ENCODE measurements at places on chromosomes 2 and 18.
A peak's percentile ranks its signal among the peaks of the same experiment; 100 is the strongest.

DNA sequence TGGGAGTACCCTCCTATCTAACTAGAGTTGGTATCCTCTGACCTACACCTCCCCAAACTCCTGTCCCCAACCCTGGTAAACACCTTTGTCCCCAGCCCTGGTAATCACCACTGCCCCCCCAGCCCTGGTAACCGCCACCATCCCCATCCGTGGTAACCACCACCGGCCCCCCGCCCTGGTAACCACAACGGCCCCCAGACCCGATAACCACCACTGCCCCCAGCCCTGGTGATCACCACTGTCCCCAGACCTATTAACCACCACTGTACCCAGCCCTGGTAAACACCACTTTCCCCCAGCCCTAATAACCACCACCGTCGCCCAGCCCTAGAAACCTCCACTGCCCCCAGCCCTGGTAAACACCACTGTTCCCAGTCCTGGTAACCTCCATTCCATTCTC, 820.2 kb upstream of the SALL3 start:
- DNase-seq = no peak
- no peaks in the 10 kb centered on the region for H3K36me3 ChIP-seq
- no peaks in the 10 kb centered on the region for H3K4me1 ChIP-seq
- no peak overlapping the region for H3K27ac ChIP-seq
- H3K4me3 ChIP-seq = no peak overlapping the region

DNA sequence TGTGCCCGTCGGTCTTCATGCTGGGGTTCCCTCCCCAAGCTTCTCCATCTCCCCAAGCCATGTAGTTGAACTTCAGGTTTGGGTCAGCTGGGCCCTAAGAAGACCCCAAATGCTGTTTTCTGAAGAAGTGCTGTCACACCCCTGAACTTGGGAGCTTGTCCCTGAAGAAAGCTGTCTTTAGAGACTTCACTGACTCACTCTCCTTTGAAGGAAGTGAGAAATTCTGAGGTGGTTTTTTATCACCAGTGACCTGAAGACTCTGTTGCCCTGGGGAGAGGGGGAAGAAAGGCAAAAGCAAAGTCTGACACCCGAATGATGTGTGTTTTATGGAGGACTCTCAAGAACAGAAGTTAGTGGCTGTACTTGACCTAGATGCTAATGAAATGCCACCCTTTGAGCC, 83.6 kb upstream of the BCL2L11 start:
- no peaks in the 10 kb centered on the region for H3K27me3 ChIP-seq
- no peak for DNase-seq
- no peak overlapping the region for H3K4me3 ChIP-seq
- H3K27ac ChIP-seq = no peak overlapping the region
- H3K36me3 ChIP-seq = no peaks in the 10 kb centered on the region
- peaks cover 39% of the 10 kb centered on the region for H3K4me1 ChIP-seq

- no peaks in the 10 kb centered on the region for H3K36me3 ChIP-seq
- no peak for DNase-seq
- H3K27ac ChIP-seq = no peak overlapping the region
- H3K4me1 ChIP-seq = no peaks in the 10 kb centered on the region
- H3K27me3 ChIP-seq = peaks cover 26% of the 10 kb centered on the region
Measured at GRCh38 chr18:21960189-21960588, 209.2 kb upstream of the GATA6 start.

- no peaks in the 10 kb centered on the region for H3K4me1 ChIP-seq
- H3K4me3 ChIP-seq = no peak overlapping the region
- H3K27ac ChIP-seq = no peak overlapping the region
- no peaks in the 10 kb centered on the region for H3K27me3 ChIP-seq
- no peaks in the 10 kb centered on the region for H3K36me3 ChIP-seq
Measured at GRCh38 chr2:49248506-49248905, 94.2 kb upstream of the FSHR start.

GRCh38 chr2:212596688-212597087, 58.1 kb upstream of the ERBB4 start:
- no peak overlapping the region for H3K4me3 ChIP-seq
- no peaks in the 10 kb centered on the region for H3K4me1 ChIP-seq
- no peak for DNase-seq

GRCh38 chr2:236687296-236687965, 117.8 kb downstream of the ACKR3 start:
- H3K4me3 ChIP-seq = no peak overlapping the region
- peaks cover 51% of the 10 kb centered on the region for H3K27me3 ChIP-seq
- no peak for DNase-seq
- no peaks in the 10 kb centered on the region for H3K4me1 ChIP-seq
- no peaks in the 10 kb centered on the region for H3K36me3 ChIP-seq

- no peak for DNase-seq
- H3K4me3 ChIP-seq = no peak overlapping the region
- H3K27ac ChIP-seq = no peak overlapping the region
- H3K36me3 ChIP-seq = no peaks in the 10 kb centered on the region
- H3K27me3 ChIP-seq = peaks cover 32% of the 10 kb centered on the region
Measured at GRCh38 chr2:209425471-209426071, 1.7 kb downstream of the MAP2 start.

- no peak for DNase-seq
- no peak overlapping the region for H3K27ac ChIP-seq
- H3K4me1 ChIP-seq = peaks cover 12% of the 10 kb centered on the region
- no peak overlapping the region for H3K4me3 ChIP-seq
- no peaks in the 10 kb centered on the region for H3K27me3 ChIP-seq
- H3K36me3 ChIP-seq = peaks cover 33% of the 10 kb centered on the region
Measured at GRCh38 chr18:74590671-74591070, 7.0 kb upstream of the ZNF407 start.

DNA sequence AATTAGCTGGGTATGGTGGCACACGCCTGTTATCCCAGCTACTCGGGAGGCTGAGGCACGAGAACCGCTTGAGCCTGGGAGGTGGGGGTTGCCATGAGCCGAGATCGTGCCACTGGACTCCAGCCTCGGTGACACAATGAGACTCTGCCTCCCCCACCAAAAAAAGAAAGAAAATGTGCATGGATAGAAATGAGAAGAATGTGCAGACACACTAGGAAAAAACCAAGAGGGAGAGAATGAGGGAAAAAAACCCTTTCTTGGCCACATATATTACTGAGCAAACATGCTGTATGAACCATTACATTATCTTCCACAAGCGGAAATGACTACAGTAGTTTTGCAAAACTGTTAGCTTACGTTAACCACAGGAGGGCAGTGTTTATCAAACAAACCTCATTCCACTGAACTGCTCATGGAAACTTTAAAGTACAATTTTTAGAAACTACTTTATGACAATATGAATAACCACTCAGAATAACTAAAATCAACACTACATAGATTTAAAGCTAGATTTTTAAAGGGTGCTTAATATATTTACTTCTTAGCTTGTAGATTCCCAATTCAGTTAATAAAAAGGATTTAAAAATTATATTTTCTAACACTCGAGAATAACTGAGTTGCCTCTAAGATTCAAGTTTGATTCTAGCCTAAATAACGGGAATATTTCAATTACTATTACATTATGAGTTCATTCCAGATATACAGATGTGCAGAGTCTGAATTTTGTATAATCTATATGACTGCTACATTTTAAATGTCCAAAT, 26.4 kb downstream of the ASXL2 start:
- peak overlapping the region; percentile 71 for H3K4me3 ChIP-seq
- H3K36me3 ChIP-seq = peaks cover 7% of the 10 kb centered on the region
- H3K27me3 ChIP-seq = no peaks in the 10 kb centered on the region

GRCh38 chr2:170165129-170165528, 12.8 kb upstream of the MYO3B start:
- H3K27me3 ChIP-seq = peaks cover 22% of the 10 kb centered on the region
- DNase-seq = no peak
- H3K4me1 ChIP-seq = no peaks in the 10 kb centered on the region
- H3K4me3 ChIP-seq = no peak overlapping the region

- H3K27me3 ChIP-seq = no peaks in the 10 kb centered on the region
- DNase-seq = no peak
- no peak overlapping the region for H3K4me3 ChIP-seq
- peak overlapping the region; percentile 67 for H3K27ac ChIP-seq
Measured at GRCh38 chr2:190529486-190530247, 4.9 kb downstream of the NEMP2 start.

DNA sequence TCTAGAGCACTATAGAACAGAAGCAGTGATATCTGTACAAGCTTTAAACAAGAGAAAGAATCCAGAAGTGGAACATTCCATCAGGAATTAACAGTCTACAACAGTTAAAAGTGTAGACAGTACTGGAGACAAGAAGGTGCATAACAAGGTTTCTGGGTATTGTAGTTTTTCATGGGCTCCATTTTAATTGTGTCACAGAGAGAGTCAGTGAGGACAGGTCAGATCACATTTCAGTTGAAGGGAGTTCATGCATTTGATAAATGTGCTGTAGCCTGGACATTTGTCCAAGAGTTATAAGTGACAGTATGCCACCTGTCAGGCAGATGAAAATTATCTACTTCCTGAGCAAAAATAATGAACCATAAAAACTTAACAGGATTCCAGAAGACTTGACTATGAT, 328.6 kb downstream of the CNTNAP5 start:
- no peaks in the 10 kb centered on the region for H3K36me3 ChIP-seq
- no peaks in the 10 kb centered on the region for H3K4me1 ChIP-seq
- no peak overlapping the region for H3K4me3 ChIP-seq

DNA sequence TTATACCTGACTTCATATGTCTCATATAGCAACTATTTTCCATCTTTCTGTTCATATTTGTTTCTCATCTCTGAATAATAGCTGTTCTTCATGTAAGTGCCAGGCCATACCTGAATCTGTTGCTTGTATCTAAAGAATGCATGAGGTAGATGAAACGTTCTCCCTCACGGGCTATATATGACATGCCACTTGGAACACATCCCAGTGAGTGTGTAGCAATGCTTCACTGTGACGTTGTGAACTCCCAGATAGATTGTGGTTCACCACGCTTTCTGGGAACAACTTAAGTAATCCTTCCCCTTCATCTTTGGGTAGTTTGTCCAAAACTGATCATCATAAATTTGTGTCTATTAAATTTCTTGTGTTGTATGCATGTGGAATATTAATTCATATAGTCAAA, 60.1 kb downstream of the RDH14 start:
- H3K27ac ChIP-seq = no peak overlapping the region
- H3K4me1 ChIP-seq = no peaks in the 10 kb centered on the region
- no peak for DNase-seq
- H3K27me3 ChIP-seq = peaks cover 19% of the 10 kb centered on the region
- no peaks in the 10 kb centered on the region for H3K36me3 ChIP-seq

DNA sequence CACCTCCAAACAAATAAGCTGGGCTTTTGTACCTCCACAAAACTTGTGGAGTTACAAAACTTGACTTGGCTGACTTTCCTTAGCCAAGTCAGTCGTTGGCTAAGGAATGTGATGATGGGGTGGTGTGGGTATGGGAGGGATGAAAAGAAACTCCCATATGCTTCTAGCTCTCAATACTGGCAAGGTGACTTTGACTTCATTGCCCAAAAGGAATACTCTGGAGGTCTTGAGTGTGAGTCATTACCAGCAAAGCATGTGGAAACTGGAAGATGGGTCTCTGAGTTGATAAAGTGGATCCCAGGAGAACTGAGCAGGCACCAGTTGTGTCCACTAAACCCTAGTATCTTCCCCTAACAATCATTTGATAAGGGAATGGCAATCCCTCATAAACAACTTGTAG, 226.7 kb downstream of the GULP1 start:
- no peak for DNase-seq
- H3K36me3 ChIP-seq = no peaks in the 10 kb centered on the region
- H3K27ac ChIP-seq = no peak overlapping the region
- no peaks in the 10 kb centered on the region for H3K4me1 ChIP-seq
- H3K4me3 ChIP-seq = no peak overlapping the region

DNA sequence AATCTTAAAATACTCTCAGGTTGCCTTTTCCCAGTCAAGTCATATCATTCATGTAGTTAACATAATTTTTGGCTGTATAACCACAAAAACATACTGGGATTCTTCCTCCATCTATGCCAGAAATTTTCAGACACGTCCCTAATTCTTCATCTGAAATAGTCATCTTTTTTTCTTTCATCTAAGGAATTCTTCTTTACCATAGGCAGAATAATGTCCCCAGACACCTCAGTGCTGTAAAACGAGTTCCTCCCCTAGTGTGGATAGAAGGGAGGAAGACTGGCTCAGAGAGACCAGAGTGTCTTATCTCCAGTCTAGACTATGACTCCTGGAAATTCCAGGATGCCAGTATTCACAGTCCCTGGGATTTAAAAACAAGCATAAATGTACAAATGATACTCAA, 127.8 kb downstream of the MREG start:
- no peak for DNase-seq
- H3K27ac ChIP-seq = no peak overlapping the region
- peaks cover 13% of the 10 kb centered on the region for H3K27me3 ChIP-seq
- H3K4me3 ChIP-seq = no peak overlapping the region
- peaks cover 1% of the 10 kb centered on the region for H3K36me3 ChIP-seq
- no peaks in the 10 kb centered on the region for H3K4me1 ChIP-seq

DNA sequence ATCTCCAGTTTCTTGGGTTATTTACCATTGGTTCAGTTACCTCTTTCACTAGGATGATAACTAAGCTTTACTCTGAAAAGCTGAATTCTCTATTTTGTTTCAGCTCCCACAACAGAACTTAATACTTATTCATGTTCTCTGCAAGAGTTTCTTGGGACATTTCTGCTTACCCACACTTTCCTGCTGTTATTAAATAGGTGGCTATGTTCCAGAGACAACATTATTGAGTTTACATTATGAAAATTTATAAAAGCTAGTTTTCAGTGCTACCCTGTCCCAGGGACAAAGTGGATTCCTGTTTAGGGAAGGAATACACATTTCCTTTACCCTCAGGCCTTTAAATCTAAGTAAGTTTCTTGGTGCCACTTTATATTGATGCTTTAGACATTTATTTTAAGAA, 7.0 kb upstream of the GPD2 start:
- H3K4me3 ChIP-seq = no peak overlapping the region
- H3K36me3 ChIP-seq = no peaks in the 10 kb centered on the region
- DNase-seq = no peak
- H3K27ac ChIP-seq = no peak overlapping the region

- no peaks in the 10 kb centered on the region for H3K36me3 ChIP-seq
- no peak overlapping the region for H3K4me3 ChIP-seq
- H3K27ac ChIP-seq = no peak overlapping the region
- no peaks in the 10 kb centered on the region for H3K27me3 ChIP-seq
- H3K4me1 ChIP-seq = no peaks in the 10 kb centered on the region
Measured at GRCh38 chr2:226117510-226118065, 682.0 kb downstream of the IRS1 start.

GRCh38 chr2:128169933-128170709, 79.1 kb downstream of the UGGT1 start:
- peaks cover 8% of the 10 kb centered on the region for H3K4me1 ChIP-seq
- H3K36me3 ChIP-seq = peaks cover 18% of the 10 kb centered on the region

- H3K36me3 ChIP-seq = peaks cover 6% of the 10 kb centered on the region
- no peak overlapping the region for H3K27ac ChIP-seq
- no peaks in the 10 kb centered on the region for H3K4me1 ChIP-seq
Measured at GRCh38 chr18:4453874-4454536, 1.1 kb downstream of the DLGAP1 start.

- no peaks in the 10 kb centered on the region for H3K36me3 ChIP-seq
- no peaks in the 10 kb centered on the region for H3K4me1 ChIP-seq
- no peak for DNase-seq
- no peaks in the 10 kb centered on the region for H3K27me3 ChIP-seq
Measured at GRCh38 chr2:4898706-4899105, 793.5 kb upstream of the SOX11 start.

Measured in naive thymus-derived CD8-positive, alpha-beta T cell (primary cell).